OCI-LY7 (cell line): ENCODE measurements at places on chromosomes 5 and 9. TPM values are rescaled to one million over a fixed set of nuclear protein-coding genes. Genes with fewer than 3 reads are reported as not detected.

GRCh38 chr5:72209147-72210115, 102.2 kb downstream of the MAP1B start:
- no peak for DNase-seq

The GRXCR2 gene
- not detected in 2 replicates for total RNA-seq

The OR1L6 gene
- not detected in 2 replicates for total RNA-seq

The HAPLN1 gene
- total RNA-seq: not detected in 2 replicates
